ENCODE measurements at places on chromosomes 7 and 10.

DNA sequence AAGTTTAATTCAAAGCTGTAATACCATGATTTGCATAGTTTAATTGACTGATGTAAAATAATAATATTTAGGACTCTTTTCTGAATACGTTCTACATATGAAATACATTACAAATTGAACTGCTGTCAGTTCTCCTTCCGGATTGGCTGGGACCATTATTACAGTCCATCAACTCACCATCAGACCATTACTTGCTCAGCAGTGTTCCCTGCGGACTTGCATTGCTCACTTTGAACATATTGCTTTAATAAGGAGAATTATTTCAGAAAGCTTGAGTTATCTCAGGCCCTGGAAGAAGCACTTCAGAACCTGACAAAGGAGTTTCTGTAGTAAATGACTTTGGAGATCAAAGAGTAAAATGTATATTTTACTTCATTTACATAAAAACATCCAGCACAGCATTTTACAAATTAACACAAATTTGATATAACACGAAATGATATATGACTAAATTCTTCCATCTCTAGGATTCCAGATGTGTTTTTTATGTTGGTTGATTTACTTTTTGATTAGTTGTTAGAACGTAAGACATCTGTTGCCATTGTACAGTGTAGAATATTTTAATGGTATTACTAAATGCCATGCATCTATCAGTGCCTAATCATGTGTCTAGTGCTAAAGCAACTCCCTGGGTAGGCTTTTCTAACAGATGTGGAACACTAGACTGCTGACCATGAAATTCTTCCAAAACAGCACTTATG lies 418.5 kb upstream of the SEMA3A start:
- no peak for DNase-seq

GRCh38 chr10:110617425-110618229 lies 26.5 kb upstream of the RBM20 start:
- DNase-seq, result no peak

- no peak for DNase-seq
Observed at GRCh38 chr7:12570168-12570533, 369 bp upstream of the SCIN start.

GRCh38 chr10:71741671-71742070 lies 22.1 kb upstream of the C10orf105 start:
- no peak for DNase-seq

GRCh38 chr7:149804106-149804505 lies 30.7 kb upstream of the ZNF467 start:
- DNase-seq, result no peak

GRCh38 chr7:72334066-72334465 lies 78.1 kb downstream of the CALN1 start:
- DNase-seq, result no peak

GRCh38 chr7:87506246-87507180 lies 31.0 kb upstream of the ABCB4 start:
- no peak for DNase-seq

DNA sequence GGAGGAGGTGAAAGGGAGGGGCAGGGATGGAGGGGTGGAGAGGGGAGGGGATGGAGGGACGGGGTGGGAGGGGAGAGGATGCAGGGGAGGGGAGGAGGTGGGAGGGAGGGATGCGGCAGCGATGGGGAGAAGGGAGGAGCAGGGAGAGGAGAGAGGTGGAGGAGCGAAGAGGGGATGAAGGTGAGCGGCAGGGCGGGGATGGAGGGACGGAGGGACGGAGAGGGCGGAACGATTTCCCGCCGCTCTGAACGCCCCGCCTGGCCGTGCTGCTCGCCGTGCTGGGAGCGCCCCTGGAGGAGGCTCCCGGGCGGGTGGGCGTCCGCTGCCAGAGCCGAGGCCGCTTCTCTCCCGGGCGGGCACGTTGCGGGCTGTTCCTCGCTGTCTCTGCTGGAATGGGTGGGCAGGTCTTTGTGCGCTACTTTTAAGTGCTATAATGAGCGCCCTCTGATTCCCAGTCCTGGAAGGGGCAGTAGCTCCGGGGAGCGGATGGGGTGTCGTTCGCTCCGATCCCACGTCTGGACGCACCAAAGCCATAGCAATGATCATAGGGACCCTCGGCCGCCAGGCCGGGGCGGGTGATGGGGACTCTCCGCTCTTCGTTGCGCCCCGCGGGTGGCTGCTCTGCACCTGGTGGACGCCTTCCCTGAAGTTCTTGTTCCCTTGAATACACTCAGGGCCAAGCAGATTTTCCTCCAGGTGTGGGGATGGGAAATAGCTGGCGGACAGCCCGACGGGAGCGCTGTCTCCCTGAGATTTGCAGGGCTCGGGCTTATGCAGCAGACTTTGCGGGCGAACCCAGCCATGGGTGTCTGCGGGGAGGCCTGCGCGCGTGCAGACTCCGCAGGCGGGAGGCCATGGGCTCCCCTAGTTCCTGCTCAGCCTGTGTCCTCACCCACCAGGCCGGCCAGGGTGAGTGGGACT lies 81.1 kb upstream of the CPXM2 start:
- DNase-seq, result no peak

DNA sequence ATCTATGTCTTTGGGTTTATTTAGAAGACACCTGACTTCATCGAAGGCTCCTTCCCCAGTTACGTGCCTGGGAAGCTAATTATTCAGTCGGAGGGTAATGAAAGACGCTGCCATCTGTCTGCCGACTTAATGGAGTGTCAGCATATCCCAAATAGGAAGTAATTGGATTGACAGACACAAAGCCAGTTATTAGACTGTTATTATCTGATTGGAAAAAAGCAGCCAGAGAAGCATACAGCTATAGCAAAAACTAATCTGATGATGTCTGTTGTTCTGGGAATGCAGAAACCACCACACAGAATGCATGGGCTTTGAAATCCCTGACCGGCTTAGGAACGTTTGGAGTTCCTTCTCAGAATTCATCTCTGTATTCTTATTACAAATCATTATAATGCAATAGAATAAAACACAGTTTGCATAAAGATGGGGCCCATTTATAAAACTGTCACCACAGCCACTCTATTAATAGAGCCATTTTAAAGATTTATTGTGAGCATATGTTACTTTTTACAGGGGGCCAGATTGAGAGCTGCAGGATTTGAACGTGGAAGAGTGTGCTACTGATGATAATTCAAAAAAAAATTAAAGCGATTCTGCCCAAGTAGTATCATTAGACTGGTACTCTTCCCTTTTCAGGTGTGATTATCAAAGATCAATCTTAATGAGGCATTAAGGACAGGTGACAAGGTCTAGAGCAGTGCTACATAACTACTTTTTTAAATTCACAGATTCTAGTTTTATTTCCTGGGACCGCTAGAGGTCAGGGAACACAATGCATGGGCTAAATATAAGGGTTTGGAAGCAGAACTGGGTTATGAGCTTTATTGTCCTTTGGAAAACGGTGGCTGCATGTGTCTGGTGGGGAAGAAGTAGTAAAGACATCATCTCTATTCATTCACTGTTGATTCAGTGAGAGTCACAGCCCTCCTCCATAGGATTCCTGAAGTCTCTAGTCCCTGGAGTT lies 330.1 kb upstream of the LRGUK start:
- no peak for DNase-seq

DNA sequence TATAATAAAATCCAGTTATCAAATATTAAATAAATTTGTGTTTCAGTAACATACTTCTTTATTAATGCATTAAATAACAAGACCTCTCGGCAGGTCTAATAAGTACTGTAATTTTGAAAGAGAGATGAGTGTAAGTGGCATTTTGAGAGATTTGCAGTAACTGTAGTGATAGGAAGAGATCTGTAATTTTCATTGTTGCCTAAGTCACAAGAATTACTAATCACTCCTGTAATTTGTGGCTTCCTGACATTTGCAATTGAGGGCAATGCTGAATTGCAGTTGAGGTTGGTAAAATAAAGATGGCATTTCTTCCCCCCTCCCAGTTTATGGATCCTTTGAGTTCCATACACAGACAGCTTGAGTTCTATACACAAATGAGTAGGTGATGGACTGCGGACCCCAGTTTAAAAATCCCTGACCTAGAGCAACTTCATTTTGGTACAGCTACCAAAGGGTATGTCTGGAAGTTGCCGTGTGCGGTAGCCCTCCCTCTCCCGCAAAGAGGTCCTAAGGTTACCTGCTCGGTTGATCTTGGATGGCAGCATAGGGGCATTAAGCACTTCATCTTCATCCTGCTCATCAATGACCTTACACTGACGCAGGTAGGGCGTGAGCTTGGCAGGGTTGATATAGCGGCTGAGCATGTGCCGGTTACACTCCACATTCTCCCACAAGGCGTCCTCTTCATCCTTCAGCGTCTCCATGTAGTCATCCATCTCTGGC lies 96.4 kb downstream of the CARD11 start:
- no peak for DNase-seq

- DNase-seq, result no peak
Observed at GRCh38 chr7:81990395-81990794, 220.5 kb upstream of the HGF start.

DNA sequence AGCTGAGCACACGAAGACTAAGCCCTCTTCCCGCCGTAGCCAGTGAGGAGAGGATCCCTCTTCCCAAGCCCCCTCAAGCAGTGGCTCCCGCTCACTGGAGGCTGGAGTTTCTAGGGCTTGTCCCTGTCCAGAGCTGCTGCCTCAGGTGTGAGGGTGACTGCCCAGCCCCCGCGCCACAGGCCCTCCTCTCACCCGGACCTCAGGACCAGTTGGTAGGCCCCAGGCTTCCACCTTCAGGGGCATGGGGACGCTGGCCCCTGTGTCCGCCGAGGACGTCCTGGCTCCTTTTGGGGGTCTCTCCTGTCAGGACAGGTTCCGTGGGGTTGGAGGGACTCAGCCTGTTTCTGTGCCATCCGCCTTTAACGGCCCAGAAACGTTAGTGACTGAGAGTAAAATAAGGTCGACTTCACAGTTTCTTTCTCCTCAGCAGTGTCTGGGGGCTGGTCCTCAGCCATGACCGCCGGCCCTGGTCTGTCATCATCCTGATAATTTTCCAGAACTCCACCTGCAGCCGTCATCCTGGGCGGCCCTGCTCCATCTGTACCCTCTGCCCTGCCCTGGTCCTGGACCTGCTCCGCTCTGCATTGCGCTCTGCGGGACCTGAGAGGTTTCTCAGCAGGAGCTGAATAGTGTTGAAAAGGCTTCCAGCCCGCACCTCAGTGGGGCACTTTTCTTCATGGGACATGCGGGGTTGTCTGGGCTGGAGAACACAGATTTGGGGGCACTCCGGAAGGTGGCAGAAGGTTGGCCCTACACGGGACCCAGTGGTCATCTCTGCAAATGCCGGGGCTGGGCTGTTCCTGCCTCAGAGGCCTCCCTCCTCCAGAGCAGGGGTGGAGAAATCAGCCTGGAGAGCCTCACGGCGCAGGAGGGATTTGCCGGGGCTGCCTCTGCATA lies 36.0 kb upstream of the FAM20C start:
- DNase-seq, result no peak

DNA sequence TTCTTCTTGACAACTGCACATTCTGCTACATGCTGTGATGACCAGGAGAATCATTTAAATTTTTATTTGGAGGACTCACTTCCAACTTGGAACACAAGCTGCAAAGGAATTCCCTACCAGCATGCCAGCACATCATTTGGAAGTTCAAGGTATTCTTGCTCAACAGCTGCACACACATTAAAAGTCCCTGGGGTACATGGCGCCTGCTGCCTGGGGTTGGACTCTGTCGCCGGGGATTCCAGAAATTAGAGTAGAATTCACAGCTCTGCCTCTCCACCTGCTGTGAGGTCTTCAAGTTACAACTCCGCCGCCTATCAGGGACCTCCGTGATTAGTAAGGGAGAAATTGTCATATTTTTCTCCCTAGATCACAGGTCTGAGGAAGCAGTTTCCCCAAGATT lies 1.1 kb downstream of the ZNF32 start:
- DNase-seq, result no peak

DNA sequence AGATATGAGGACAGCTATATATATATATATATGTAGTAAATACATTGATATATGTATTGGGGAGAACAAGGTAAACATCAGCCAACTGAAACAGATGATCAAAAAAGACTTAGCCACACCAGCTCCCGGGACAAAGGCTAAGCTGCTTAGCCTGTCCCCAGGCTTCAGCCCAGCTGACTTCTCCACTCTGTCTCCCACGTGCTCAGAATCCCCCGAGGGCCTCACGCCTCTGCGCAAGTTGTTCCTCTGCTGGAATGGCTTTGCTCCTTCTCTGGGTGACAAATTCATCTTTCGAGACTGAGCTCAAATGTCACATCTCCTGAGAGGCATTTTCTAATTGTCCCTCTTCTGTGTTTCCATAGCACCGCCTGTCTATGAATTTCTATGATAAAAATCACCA lies 8.6 kb upstream of the INSIG1 start:
- no peak for DNase-seq

DNA sequence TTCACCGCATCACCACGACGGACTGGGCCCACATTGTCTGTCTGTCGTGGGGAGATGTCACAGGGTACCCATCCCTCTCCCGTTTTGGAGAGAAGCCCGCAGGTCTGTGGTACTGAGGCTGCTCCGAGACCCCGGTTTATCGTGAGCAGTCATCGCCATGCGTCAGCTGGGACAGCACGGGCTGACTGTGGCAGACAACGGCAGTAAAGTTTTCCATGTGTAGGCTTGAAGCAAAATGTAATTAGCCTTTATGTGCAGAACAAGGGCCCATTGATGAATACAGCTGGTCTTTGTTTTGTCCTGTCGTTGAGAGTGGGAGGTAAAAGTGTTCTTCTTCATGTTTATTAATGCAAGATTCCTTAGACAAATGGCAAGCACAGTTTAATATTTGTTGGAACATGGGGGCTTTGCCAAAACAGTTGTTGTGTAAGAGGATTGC lies 167.4 kb upstream of the SH2B2 start:
- DNase-seq, result no peak

DNA sequence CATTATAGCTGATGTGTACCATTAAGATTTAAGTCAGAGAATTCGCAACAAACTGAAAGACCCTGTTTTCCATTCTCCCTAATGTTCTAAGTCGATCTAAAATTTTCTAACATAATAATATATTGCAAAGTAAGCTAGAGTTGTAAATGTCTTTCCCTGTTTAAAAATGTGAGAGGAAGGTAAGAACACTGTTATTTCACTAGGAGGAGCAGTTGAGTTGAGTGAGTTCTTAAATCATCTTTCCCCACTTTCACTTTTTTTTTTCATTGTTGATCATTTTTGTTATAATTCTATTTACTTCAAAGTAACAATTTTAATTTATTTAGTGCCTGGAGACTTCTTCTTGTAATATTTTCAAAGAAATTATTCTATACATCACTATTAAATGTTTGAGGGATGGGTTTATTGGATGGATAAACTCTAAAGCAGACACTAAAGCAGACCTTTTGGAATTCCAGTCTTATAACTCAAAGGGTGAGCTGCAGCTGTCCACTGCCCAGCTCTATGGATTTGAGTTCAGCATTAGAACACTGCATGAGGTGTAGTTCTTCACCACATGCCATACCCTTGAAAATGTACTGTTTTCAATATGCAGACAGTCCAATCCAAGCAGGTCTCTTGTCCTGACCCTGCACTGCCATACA lies 181.3 kb upstream of the FZD1 start:
- no peak for DNase-seq
